ENCODE measurements at places on chromosomes 1 and 21.
A peak's percentile ranks its signal among the peaks of the same experiment; 100 is the strongest.

DNA sequence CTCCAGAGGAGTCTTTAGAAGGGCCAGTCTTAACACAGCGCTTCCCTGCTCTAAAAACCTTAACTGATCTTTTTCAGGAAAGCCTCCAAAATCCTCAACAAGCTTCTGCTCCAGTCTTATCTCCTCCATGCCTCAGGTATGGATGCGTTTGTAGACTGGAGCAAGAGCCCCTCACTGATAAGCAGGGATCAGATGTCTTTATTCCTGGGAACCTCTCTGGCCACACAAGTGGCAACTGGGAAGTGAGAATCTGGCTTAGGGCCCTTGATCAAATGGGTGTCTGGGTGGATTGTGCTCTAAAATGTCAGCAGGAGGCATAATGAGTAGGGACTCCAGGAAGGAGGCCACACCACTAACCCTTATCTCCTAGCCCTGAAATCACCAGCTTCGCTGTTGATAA lies 1.4 kb downstream of the ZBTB8A start:
- no peak for DNase-seq

GRCh38 chr1:214002060-214002459 lies 14.3 kb downstream of the PROX1 start:
- no peak for DNase-seq

GRCh38 chr1:50570066-50570468 lies 146.8 kb upstream of the DMRTA2 start:
- DNase-seq = peak; percentile 58

GRCh38 chr1:209434066-209434465 lies 149.4 kb upstream of the CAMK1G start:
- DNase-seq = no peak

DNA sequence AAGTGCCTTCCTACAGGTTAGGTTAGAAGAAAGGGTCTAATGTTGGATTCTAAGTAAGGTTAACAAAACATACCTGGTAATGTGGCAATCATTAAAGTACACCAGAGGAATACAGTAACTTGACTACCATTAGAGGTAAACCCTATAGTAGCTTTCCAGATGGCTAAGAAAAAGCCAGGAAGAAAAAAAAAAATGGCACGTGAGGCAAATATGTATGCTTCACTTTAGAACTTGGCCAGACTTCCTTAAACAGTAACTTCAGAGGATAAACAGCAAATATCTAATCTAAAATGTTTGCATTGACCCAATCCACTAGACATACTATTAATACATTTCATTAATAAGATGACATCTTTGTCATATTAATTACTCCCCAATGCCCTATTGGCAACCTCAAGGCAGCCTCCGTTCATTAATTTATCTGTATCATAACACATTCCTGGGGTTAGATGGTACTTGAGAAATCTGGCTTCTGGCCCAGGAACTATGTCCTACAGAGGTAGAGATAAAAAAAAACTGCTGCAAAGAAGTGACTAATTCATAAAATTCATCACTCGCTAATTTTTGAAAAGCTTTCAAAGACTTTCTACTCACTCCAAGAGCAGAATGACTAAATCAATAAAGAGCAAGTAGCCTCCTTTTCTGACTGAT lies 5.8 kb downstream of the DCAF8 start:
- no peak for DNase-seq

DNA sequence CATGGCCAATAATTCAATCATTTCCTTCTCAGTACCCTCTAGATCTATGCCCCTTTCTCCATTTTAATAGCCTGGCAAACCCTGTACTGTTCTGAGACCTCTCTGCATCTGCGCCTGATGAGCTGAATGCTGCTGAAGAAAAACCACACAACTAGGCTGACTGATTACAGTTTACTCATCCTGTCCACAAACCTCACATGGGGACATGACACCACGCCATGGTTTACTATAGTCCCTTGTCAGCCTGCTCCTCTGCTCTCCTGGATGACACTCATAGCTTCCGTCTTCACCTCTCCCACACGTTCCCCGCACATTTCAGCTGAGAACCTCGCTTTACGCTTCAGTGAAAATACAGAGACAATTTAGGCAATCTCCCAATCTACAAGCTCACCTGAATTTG lies 59.7 kb downstream of the DESI2 start:
- DNase-seq = no peak

- no peak for DNase-seq
Observed at GRCh38 chr1:91555821-91556531, 55.3 kb downstream of the CDC7 start.

DNA sequence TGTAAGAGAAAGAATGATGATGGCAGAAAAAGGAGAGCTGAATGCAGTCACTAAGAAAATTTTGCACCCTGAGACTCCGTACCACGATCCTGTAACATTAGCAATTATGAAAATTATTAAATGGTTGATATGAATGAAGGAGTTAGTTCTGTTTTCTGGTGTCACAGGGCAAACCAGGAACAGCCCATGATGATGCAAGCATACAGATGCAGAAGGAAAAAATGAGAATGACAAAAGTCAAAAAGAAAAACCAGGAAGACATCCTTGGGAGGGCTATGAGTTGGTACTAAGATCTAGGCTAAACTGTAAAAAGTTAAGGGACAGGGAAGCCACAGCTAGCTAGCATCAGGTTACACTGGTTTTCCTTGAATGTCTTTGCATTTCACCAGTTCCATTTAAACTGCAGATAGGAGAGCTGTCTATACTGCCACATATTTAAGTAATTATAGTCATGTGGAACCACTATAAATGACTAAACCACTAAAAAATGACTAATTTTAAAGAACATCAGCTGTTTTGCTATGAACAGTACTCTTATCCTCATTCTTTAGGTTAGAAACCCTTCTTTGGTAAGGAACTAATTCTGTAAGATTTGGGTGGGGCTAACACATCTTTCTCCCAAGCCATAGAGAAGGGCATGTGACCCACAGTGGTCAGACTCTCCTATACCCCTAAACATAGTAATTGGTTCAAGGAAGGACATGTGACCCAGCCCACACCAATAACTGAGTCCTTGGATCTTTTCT lies 11.4 kb downstream of the DOCK7 start:
- no peak for DNase-seq

GRCh38 chr21:27565364-27565763 lies 598.5 kb upstream of the ADAMTS5 start:
- no peak for DNase-seq

GRCh38 chr21:31872452-31873274 lies at the start of gene HUNK:
Gene HUNK (plus strand): TSS chr21:31873020. CDS start chr21:31873675, 655 bp downstream.
- DNase-seq = peak; percentile 91

- no peak for DNase-seq
Observed at GRCh38 chr1:12215118-12215961, 14.5 kb upstream of the VPS13D start.

DNA sequence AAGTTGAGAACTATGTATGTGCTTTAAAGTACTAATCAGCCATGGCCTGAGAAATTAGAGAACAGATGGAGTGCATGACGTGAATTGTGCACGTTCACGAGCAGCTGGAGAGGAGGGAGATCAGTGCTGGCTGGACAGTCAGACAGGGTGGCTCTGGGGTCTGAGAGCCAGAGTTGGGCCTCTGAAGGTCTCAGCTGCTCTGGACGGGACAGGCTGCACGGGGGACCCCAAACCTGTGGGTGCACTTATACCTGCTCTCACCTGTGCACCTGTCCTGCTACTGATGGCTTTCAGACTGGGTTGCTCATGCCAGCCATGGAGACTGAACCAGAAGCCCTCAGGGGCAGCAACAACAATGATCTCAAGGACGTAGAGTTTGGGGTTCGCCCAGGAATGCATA lies 43.5 kb downstream of the UMODL1 start:
- no peak for DNase-seq

- DNase-seq = no peak
Observed at GRCh38 chr1:228005511-228006033, 1.2 kb upstream of the WNT3A start.

DNA sequence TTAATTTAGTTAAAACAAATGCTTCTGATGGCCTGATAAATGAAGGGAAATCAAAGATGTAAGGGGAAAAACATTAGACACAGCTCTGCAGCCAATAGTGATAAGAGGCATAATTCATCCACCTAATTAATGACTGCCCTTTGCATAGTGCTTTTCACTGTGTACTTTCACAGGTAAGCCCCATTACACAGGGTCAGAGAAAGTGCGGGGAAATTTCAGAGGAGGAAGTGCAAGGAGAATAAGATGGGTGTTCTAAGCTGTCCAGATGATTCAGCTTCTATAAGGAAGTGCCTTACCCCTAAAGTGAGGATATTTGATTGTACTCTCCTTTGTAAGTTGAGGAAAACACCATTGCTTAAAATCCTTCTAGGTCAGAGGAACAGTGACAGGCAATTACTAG lies 88.0 kb downstream of the NR5A2 start:
- no peak for DNase-seq

DNA sequence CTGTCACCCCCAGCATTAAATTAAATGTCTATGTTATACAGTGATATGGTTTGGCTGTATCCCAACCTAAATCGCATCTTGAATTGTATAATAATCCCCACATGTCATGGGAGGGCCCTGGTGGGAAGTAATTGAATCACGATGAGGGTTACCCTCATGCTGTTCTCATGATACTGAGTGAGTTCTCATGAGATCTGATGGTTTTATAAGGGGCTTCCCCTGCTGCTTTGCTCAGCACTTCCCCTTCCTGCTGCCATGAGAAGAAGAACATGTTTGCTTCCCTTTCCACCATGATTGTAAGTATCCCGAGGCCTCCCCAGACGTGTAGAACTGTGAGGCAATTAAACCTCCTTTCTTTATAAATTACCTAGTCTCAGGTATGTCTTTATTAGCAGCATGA lies 445.7 kb downstream of the MRPL39 start:
- no peak for DNase-seq

DNA sequence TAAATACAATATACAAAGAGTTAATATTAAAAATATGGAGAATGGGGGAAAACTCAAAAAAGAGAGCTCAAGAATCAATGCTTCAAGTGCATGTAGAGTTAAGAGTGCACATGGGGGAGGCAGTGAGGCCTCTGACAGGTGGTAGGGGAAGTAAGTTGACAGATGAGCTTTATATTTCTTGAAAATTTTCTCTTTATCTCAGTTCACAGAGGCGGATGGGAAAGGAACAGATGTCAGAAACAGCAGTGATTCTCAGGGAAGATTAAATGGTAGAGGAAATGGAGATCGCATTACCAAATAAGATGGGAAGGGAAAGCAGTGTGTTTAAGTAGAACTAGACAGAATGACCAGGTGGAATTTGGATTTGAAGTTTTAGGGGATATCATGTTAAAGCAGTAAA lies 200.1 kb upstream of the C1orf105 start:
- DNase-seq = peak; percentile 73

GRCh38 chr21:44383216-44383615 lies 29.8 kb downstream of the TRPM2 start:
- DNase-seq = no peak

DNA sequence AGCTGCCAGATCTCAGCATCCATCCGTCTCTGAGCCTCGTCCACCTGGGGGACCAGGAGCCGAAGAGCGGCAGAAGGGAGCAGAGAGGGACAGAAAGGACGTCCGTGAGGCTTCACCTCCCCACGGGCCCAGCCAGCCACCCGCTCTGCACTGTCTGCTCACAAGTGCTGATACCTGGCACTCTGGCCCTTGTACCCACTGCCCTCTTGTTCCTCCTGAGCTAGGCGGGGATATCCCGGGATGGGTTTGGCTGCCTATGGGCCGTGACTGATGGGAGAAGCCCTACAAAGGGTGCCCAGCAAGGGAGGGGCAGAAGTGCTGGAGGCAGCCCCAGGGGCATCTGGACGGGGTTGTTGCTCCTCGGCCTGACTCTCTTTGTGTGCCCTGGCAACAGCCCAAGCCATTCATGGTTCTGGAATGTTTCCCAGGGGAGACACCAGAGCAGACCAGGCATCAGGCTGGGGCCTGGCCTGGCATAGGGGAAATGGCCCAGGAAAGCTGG lies 57.6 kb downstream of the LDLRAD2 start:
- peak; percentile 88 for DNase-seq

- DNase-seq = no peak
Observed at GRCh38 chr1:218537122-218537913, 192.2 kb downstream of the TGFB2 start.

GRCh38 chr1:216722821-216723220 lies 408 bp downstream of the ESRRG start:
- DNase-seq = no peak

DNA sequence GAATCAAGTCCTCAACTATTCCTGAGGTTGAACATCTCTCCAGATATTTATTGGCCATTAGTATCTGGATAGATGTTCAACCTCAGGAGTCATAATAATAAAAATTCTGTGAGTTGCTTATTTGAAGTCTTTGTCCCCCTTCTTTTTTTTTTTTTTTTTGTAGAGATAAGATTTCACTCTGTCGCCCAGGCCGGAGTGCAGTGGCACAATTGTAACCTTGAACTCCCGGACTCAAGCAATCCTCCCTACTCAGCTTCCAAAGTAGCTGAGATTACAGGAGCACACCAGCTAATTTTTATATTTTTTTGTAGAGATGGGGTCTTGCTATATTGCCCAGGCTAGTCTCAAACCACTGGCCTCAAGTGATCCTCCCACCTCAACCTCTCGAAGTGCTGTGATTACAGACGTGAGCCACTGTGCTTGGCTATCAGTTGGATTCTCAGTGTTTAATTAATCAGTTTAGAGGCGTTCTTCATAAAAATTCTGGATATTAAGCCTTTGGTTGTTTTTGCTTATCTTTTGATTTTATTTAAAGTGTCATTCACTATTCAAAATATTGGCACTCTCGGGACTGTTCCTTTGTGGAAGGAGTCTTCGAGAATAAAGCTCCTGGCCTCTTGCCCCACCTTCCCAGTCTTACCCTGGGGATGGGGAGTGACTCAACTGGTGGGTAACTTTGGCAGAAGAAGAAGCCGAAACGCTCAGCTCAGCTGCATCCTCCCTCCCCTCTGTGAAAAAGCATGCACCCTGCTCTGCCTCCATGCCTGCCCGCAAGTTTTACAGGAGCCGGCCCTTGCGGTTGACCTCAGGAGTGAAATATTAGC lies 11.2 kb upstream of the HYI start:
- no peak for DNase-seq

- DNase-seq = no peak
Observed at GRCh38 chr1:56450004-56450666, 129.2 kb downstream of the PLPP3 start.

- no peak for DNase-seq
Observed at GRCh38 chr1:110736900-110737605, 62.3 kb upstream of the KCNA3 start.

GRCh38 chr1:151891512-151891911 lies 17.8 kb downstream of the THEM4 start:
- DNase-seq = no peak

GRCh38 chr1:5623399-5623798 lies 368.8 kb downstream of the NPHP4 start:
- DNase-seq = no peak

GRCh38 chr1:200152336-200152735 lies 124.8 kb downstream of the NR5A2 start:
- no peak for DNase-seq

DNA sequence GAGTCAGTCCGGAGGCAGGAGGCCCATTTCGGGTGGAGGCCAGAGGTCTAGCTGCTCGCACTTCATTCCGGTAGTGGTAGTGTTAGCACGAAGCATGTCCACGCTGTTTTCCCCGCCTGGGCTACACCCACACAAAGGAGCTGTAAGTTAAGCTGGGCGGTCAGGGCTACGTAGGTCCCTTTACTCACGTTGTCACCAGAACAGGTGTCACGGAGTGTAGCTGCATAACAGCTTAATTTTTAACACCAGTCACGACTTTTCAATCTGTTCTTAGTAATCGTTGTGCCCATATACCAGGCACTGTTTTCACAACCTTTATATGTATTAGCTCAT lies 15.6 kb downstream of the HLX start:
- DNase-seq = no peak

Measured in SJCRH30 (cell line).